LNCaP clone FGC (cell line): ENCODE measurements at places on chromosomes 12 and 14.

DNA sequence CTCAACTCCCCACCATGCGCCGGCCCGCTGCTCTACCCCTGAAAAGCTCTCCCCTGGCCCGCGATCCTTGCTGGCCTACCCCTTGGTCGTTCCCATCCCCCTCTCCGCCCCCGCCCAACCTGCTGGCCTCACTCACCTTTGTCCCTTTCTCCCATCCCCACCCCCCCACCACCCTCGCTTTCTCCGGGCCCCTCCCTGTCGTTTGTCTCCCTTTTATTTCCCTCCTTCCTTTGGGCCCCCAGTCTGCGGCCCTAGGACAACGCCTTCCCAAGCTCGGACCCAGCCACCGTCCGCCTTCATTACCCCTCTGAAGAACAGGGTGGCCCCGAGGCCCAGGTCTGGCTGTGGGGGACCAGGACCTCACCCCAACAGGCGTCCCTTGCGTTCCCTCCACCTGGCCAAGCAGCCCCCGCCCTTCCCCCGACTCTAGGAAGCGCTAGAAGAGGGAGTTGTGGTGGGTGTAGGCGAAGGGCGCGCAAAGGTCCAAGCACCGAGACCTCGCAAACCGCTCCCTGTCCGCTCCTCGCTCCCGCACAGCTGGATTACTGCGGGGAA, 6.9 kb upstream of the SLC7A7 start:
- no peak for DNase-seq

DNA sequence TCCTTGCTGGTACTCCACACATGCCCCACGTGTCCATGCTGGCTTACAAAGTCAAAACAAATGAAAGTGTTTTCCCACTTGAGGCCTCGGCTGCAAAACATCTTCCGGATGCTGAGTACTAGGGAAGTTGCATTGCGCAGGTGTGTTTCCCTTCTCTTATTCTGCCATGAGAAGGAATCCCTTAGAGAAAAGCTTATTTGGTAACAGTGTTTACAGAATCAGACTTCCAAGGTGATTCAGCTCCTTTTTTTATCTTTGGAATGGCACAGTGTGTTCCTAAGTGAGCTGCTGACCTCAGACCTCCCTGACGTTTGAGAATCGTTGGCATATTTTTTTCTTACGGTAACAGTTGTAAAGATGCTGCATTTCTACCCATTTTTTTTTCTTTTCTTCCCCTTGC, 211.3 kb downstream of the ESR2 start:
- DNase-seq: no peak

- no peak for DNase-seq
These were observed 9.9 kb upstream of the GYS2 start for GRCh38 chr12:21614506-21614905.

DNA sequence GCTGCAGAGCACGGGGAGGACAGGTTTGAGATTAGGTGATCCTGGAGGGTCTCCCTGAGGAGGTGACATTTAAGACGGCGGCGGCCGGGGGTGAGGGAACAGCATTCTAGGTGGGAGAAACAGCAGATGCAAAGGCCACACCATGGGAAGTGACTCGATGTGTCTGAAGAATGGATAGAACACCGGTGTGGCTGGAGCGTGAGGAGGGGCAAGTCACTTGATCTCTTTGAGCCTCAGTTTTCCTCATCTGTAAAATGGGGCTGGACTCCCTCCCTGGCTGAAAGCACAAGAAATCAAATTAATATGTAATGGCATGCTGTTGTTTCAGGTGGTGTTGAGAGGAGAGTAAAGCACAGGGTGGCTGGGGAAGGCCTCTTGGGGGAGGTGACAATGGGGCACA, 10.0 kb upstream of the NCOR2 start:
- no peak for DNase-seq

DNA sequence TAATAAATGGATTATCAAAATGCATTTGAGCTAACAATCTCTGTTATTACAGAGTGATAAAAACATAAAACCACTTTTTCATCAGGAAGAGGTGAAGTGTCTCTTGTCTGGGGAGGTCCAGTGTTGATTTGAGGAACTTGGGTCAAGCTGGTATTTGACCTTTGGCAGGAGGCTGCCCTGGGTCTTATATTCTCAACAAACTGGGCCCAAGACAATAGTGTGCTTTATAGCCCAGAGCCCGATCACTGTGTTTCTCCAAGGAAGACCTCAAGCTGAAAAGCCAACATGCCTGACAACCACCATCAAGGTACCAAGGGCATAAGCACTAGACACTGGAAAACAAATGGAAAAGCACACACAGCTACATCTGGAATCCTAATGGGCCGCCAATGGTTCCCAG, 137.0 kb downstream of the SLC25A21 start:
- no peak for DNase-seq

- DNase-seq: no peak
These were observed 187.5 kb downstream of the PCNX1 start for GRCh38 chr14:71094722-71095121.

GRCh38 chr12:61452076-61452475, 808.1 kb upstream of the USP15 start:
- no peak for DNase-seq

- no peak for DNase-seq
These were observed 143.0 kb upstream of the ARID2 start for GRCh38 chr12:45586486-45586885.

DNA sequence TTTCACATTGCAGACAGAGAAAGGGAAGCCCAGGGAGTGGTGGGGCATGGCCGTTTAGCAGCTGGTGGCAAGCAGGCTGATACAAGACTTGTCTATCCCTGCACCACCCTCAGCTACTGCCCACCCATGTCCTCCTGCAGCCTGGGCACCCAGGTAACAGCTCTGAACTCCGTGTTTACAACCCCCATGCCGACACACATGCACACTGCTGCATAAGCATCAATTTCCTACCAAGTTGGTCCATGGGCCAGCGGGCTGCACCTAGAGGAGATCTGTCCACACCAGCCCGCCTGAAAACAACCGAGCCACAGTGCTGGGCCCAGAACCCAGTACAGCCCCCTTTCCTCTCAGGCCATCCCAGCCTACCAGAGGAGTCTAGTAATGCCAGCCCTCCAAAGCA, 75.9 kb upstream of the C14orf180 start:
- DNase-seq: no peak

GRCh38 chr14:88143810-88144209, 138.9 kb downstream of the GPR65 start:
- no peak for DNase-seq

- DNase-seq: no peak
These were observed 30.6 kb upstream of the KICS2 start for GRCh38 chr12:64252681-64253080.

- no peak for DNase-seq
These were observed 9.9 kb downstream of the KRT83 start for GRCh38 chr12:52311285-52311648.

DNA sequence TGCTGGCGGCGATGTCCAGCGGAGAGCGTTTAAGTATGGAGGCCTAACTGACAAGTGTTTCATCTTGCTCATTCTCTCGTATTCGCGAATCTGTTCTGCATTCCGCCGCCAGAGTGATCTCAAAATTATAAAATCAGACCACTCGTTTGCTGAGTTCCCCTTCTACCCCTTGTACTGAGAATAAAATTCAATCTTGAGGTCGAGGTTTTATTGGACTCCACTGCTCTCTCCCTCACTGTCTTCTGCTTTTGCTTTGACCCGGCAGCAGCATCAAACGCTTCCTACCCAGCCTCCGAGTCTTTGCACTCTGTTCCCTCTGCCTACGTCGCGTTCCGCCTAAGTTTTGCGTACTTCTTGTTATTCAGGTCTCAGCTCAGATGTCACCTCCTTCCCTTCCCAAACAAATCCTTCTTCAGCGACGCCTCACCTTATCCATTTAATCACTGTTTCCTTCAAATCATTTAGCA, 462 bp downstream of the KNTC1 start:
- DNase-seq: no peak

- no peak for DNase-seq
These were observed 12.7 kb downstream of the SCYL2 start for GRCh38 chr12:100279607-100280244.

GRCh38 chr12:109209082-109209481, 92.7 kb downstream of the ACACB start:
- DNase-seq: no peak

GRCh38 chr12:42742716-42743115, 153.2 kb upstream of the PRICKLE1 start:
- DNase-seq: no peak
